ENCODE measurements at places on chromosomes 5 and 9.

GRCh38 chr9:115042781-115043509, 75.0 kb downstream of the TNC start:
- DNase-seq: no peak

GRCh38 chr5:79505138-79505537, 8.8 kb downstream of the HOMER1 start:
- no peak for DNase-seq

- no peak for DNase-seq
Observed at GRCh38 chr5:32474209-32474854, 29.8 kb upstream of the ZFR start.

DNA sequence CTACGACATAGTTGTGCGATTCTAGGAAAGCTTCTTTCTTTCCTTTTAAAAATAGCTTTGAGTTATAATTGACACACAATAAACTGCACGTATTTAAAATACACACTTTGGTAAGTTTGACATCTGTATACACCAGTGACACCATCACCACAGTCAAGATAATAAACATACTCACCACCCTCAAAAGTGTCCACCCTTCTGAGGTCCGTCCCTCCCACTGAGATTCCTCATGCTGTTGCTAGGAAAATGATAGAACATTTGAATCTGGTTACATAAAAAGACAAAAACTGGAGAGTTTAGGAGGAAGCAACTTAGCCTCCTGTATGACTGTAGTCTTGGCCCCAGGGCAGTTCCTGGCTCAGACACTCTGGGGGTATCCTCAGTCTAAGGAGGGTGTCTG, 17.2 kb downstream of the S100Z start:
- no peak for DNase-seq

GRCh38 chr9:2725898-2726649, 8.8 kb downstream of the KCNV2 start:
- no peak for DNase-seq

DNA sequence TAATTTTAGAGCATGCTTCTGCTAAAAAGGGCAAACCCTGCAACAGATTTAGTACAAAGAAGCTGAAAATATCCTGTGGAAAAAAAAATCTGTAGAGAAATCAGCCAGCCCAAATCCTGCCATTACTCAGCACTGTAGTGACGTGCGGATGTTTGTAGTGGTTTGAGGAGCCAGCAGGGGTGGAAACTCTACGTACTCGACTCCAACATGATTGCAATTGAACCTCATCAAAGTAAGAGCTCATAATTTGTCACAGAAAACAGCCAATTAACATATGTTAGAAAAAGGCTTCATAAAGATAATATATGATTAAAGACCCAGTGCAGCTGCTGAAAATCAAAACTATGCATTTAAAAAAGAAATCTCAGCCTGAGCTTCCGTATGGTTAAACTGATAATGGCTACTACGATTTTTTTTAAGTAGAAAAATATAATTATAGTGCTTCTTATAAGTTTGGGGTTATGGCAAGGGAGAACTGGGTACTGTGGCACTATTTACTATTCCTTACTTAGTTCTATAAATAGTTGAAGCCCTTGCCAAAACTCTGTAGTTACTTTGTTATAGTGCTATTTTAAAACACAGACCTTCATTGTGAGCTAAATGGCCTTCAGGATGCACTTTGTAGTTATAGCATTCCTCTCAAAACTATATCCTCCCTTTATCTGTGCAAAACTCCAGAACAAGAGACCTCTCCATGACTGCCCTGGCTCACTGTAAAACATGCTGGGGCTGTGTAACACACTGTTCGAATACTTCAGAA, 49.4 kb downstream of the MEF2C start:
- no peak for DNase-seq

DNA sequence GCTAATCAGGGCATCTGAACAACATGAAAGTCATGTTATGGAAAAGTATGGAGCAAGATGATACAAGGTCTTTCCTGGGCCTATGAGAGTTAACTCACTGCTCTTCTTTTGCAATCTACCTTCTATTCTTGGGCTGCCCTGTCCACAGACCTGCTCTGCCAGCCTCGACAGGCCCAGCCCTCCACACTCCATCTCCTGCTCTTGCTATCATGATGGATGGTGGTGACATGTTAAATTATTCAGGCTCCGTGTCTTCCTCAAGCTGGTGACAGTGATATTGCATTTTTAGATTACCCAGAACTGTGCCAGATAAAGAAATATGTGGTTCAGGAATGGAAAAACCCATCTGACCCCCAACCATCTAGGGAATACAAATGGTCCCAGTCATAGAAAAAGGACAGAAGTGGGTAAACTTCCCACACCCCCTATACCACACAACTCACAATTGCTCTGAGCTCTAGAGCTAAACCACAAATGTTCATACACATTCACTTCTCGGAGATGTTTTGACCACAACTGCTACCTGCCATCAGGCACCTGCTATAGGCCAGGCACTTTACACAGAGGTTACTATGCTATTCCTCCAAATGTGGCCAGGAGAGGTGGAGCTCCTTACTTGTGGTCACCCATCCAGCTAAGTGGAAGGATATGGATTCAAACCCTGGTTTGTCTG, 311.3 kb downstream of the ASTN2 start:
- DNase-seq: no peak

DNA sequence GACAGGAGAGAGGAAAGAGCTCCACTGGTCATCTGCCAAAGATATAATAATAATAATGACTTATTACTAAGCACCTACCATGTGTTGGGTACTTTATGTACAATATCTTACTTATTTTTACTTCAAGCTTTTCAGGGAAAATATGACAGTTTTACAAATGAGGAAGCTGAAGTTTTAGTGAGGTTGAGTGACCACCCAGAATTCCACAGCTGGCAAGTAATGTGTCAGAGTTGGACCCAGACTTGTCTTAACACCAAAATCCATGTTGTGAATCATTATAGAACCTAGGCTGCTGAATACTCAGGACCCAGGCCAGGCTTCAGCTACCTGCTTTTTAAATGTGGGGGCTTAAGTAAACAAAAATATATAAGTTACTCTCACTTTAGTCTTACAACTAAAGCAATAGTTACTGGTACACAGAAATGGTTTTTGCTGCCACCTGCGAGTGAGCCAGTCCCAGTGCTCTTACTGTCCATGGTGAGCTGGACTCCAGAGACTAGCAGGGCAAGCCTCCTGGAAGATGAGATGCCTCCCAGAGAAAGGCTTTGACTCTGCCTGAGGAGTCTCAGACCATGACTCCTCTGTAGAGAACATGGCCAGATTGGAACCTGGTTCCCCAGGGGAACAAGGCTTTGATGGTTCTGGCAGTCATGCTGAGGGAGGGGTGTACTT, 29.9 kb downstream of the RUSC2 start:
- no peak for DNase-seq

DNA sequence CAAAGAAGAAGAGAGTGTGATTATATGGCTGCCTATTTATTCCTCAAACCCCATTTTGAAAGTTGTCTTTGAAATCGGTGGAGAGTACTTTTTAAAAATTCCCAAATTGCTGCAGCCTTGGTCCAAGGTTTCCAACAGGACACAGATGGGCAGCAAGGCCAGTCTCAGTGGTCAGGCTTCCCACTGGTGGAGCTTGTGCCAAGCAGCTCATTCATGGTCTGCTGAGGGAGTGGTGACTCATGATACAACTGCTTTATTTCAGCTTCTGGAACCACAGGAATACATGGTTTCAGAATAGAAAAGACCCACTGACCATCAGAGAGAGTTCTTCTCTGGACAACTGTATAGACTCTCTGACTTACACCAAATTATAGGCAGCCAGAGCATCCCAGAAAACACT, 673.1 kb upstream of the KLF4 start:
- DNase-seq: no peak

- no peak for DNase-seq
Observed at GRCh38 chr5:154276973-154277331, 86.4 kb downstream of the GALNT10 start.

DNA sequence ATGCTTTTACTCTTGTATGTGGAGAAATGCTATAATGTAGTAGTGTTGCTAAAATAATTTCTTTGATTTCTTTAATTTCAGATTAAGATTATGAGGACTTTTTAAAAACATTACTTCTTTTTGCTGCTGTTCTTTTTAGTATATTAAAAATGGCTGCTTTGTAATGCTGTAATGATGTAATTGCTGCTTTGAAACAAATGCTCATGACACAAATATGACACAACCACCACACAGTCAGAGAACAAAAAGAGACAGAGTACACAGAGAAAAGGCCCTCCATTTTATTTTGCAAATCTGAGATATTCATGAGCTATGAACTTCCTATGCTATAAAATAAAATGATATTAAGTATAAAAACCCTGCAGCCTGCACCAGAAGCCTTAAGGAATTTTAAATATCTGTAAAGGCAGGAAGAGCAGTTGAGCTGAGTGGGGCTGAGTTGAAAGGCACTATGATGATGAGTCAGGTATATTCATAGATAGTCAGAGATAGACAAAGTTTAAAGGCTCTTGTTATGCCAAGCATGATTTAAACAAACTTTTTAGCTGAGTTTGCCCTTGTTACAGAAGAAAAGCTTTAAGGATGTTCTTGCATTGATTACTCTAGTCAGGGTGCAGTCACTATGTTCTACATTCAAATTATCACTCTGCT, 5.1 kb upstream of the POU5F2 start:
- no peak for DNase-seq

DNA sequence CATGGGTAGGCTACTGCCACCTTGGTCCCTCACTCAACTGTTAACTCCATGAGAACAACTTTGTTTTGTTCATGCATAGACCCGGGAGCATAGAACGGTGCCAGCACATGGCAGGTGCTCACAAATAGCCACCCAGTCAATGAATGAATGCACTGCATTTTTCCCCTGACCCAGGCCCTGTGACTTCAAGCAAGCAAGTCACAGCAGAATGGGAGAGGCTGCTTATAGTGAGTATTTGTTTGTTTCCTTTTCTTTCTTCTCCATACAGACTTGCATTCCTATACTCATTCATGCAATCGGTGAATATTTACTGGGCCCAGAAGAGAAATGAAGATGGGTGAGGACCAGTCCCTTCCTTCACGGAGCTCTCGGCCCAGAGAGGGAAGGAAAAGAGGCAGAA, 62.0 kb downstream of the SHB start:
- DNase-seq: no peak

DNA sequence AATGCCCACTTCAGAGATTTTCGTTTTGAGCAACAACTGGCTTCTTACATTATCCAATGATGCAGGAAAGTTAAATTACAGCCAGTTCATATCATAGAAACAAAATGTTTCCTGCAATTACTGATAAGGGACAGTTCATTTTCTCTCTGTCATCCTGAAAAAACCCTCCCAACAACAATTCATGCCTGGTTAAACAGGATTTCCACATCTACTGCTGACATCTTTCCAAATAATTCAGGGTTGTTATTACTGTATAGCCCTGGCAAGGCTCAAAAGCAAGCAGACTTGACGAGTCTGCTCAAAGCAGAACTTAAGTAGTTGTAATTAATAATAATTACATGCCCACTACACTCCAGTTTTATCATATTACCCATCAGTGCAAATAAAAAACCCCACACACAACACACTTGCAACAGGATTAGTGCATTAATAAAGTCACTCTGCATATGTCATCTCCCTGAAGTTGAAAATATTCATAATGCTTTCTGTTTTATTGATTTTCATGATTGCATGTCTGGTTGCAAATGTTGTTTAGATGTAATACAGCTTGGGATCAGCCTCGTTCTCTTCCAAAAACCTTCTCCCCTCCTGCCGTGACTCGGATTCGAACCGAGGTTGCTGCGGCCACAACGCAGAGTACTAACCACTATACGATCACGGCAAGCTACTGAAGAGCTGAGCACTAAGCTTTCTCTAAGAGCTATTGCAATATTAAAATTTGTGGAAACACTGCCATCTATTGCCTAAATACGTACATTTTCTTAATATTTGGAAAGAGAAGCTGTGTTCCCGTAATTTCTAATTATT, 119.6 kb upstream of the NFIB start:
- DNase-seq: no peak
